AML-193 (cell line): ENCODE measurements at places on chromosomes 2 and 18.
A peak's percentile ranks its signal among the peaks of the same experiment; 100 is the strongest.

GRCh38 chr18:61749031-61749430 lies 143.8 kb downstream of the RNF152 start:
- no peak for DNase-seq

DNA sequence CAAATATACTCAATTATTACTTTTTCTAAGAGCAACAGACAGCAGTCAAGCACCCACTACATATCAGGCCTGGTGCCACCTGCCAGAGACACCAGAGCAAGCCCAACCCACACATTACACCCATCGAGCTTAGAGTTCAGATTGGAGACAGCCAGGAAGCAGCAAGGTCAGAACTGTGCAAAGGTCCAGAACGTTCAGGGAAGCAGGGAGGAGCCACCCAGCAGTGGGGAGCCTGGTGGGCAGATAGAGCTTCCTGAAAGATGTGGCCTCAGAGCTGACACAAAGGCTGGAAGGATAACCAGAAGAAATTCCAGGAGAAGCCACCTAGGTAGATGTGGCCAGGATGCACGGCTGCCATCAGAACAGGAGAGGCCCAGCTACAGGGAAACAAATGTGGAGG lies 440.5 kb upstream of the ID2 start:
- no peak for DNase-seq

DNA sequence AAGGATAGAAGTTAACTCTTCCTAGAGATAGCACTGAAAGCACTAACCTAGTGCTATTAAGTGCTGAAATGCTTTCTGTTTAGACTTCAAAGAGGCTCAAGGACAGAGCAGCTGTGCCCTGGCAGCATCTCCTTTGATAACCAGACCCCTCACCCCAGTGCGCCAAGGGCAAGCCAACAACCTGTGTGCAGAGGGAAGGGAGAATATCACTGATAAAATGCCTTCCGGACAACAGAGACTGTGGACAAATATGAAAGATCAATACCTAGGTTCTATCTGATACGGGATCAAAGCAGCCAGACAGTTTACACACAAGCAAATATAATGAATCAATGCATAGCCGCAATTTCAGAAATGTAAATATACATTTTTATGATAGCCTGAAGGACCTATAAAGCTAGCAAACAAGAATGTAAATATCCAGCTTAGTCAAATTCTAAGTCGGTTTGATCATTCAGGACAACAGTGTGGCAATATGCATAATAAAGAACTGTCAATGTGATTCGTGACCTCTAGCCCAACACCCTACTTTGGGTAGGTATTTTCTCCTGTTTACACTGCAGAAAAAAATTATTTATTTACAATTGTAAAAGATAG lies 91.8 kb upstream of the RFX8 start:
- no peak for DNase-seq

DNA sequence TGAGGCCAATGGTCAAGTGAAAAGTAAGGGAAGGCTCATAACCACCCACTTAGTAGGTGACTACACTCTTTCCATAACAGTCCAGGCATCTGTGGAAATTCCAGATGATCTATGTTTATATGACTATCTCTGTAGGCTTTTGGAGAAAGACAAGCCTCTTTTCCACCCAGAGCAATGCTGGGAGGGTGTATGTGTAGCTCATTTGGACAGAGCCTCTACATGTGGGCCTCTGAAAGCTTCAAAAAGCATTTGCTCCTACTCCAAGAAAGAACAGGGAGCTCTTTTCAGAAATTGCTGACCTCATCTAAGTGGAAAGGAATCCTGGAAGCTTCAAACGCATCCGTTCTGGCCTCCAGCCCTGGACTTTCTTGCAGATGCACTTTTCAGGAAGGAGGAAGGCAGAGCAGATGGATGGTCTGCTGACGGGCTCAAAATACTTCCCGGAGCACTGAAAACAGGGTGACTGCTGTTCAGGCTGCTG lies 308.7 kb downstream of the LRATD1 start:
- DNase-seq = no peak

- DNase-seq = no peak
Measured at GRCh38 chr2:101843048-101843447, 145.5 kb downstream of the MAP4K4 start.

DNA sequence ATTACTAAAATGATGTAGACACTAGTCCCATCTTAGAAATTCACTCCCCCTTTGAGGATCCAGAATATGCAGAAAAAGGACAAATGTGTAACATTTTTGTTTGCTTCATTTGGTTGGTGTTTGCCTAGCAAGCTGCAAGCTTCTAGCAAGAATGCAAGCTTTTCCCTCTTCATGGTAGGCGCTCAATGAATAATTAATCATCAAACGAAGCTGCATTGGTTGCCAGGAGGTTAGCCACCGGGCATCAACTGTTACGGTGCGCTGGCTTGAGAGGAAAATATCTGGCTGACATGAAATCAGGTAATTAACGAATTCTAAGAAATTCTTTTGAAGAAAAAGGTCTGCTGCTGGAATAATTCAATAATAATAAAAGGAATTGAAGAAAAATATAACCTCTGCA lies 341.0 kb upstream of the KYNU start:
- no peak for DNase-seq

GRCh38 chr2:235024191-235024860 lies 72.5 kb downstream of the SH3BP4 start:
- DNase-seq = no peak

GRCh38 chr2:171813729-171814128 lies 80.3 kb downstream of the SLC25A12 start:
- no peak for DNase-seq

DNA sequence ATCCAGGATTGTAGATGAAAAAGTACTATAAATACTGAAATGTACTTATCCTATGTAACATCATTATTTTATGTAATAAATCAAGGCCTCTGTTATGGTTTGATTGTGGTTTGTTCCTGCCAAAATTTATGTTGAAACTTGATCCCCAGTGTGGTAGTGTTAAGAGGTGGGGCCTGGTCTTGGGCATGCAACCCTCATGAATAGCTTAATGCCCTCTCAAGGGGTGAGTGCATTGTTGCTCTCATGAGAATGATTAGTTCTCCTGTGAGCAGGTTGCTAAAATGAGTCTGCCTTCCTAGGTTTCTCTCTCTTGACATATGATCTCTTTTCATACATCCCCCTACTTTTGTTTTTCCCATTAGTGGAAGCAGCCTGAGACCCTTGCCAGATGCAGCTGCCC lies 915.4 kb downstream of the TSN start:
- no peak for DNase-seq

DNA sequence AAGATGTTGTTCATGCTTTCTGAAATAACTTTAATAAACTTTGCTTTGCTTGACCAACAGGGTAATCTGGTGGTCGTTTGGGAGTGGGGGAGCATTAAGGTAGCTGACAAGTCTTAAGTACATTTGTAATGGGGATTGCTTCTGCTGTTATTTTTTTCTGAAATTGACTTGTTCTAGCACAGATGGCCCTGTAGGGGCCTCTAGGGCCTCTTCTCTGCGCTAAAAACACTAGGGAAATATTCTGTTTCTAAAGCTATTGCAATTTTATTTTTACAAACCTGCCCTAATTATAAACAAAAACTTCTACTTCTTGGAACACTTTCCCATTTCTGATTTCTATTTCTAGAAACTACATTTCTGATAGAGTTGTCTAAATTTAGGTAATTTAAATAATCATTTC lies 191.3 kb upstream of the KCNJ3 start:
- DNase-seq = no peak

- no peak for DNase-seq
Measured at GRCh38 chr2:44184106-44184505, 15.4 kb downstream of the PPM1B start.

DNA sequence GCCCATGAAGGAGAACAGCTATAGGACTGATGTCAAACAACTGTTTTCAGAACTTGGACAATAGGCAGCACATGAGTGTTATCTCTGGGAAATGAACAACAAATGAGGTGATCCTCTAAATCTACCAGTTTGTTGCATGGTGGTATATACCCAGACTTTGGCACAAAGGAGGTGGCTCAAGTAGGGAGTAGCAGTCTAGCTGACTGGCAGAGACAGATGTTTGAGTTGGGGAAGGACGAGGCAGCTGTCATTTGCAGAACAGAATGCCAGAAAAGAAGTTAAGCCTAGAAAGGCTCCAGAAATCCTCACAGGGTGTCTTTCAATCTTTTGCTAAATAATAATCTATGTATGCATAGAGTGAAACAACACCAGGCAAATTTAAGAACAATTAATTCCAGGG lies 47.4 kb downstream of the RPE start:
- no peak for DNase-seq

- no peak for DNase-seq
Measured at GRCh38 chr2:117308861-117309770, 505.4 kb upstream of the DDX18 start.

- DNase-seq = no peak
Measured at GRCh38 chr2:78263571-78263970, 741.4 kb upstream of the LRRTM4 start.

DNA sequence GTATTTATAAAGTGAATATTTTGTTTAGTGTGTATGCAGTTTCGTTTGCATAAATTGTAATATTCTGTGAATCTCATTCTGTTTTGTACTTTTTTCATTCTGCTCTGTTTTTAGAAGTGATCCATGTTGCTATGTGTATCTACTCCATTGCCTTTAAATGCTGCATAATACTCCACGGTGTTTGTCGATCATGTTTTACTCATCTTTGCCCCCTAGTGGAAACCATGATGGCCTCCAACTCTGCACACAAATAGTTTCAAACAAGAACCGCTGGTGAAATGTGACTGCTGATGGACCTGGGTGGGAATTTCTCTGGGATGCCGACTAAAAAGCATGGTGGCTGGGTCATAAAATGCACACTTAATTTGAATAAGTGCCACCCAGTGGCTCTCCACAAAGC lies 32.0 kb upstream of the SKOR2 start:
- peak; percentile 9 for DNase-seq

DNA sequence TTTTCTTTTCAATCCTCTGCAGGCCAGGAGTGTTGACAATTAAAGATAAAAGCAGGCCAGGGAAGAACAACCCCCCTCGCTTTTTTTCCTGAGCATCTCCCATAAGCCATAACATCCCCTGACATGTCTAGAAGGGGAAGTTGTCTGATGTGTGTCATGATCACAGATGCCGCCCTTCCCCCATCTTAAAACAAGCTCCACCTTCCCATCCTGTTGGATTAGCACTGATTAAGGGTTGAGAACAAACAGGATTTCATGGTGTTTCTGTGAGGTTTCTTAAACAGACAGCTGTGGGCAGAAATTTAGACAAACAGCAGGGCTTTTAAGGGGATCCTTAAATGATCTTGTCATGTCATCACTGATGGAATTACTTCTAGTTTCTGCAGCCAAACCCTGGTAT lies 59.4 kb upstream of the UPP2 start:
- DNase-seq = no peak

DNA sequence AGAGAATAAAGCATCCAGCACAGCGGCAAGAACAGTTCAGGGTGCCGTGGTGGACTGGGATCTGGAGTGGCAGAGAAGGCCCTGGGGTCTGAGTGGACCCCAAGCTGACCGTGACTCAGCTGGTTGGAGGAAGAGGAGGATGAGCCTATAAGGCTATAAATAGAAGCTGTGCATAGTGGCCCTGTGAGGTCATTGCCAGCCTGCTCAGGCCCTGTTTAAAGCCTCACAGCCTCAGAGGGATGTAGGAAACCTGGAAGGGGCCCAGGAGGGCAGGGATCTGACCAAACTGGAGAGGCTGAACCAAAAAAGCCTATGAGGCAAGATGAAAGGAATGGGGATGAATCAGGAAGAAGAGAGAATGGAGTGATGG lies 11.3 kb upstream of the DES start:
- DNase-seq = no peak

DNA sequence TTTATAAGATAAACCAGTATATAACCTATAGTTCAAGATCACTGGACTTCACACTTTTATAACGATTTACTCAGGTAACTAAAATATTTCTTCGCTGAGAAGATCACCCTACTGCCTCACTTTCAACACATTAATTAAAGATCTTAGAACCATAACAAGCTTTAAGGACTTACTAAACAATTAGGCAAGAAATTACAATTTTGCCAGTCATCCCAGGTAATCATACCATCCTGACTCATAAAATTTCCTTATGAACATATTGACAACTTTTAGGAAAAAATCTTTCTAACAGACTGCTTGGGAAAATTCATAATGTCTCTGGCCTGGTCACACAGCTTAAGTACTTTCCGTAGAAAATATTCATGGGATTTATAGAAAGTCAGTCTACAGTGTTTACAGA lies 223.2 kb downstream of the NRXN1 start:
- DNase-seq = no peak

DNA sequence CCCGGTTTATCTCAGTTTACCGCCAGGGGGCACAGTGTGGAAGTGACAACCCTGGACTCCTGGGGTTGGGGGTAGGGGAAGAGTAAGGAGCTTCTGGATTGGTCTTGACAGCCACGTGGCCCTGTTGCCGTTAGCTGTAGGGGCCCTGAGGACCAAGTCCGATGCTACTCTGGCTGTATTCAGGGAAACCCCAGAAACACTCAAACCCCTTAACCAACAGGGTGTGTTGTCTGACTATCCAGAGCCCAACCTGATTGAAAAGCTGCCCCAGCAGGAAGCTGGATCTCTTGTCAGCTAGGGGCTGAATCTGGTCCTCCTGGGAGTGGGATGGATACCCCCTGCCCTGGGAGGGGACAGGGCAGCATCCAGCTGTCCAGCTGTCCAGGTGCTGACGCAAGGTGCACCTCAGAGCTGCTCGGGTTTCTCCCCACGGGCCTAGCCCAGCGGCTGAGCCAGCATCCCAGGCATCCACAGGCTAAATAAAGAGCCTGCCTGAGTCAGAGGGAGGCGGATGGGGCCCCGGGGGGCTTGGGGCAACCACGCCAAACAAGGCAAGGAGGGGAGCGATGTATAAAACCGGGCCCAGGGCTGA lies 3.1 kb upstream of the GMPPA start:
- DNase-seq = peak; percentile 47

- DNase-seq = peak; percentile 76
Measured at GRCh38 chr2:74764429-74765272, 69.3 kb upstream of the HK2 start.

- no peak for DNase-seq
Measured at GRCh38 chr2:235419996-235420395, 73.8 kb upstream of the AGAP1 start.

DNA sequence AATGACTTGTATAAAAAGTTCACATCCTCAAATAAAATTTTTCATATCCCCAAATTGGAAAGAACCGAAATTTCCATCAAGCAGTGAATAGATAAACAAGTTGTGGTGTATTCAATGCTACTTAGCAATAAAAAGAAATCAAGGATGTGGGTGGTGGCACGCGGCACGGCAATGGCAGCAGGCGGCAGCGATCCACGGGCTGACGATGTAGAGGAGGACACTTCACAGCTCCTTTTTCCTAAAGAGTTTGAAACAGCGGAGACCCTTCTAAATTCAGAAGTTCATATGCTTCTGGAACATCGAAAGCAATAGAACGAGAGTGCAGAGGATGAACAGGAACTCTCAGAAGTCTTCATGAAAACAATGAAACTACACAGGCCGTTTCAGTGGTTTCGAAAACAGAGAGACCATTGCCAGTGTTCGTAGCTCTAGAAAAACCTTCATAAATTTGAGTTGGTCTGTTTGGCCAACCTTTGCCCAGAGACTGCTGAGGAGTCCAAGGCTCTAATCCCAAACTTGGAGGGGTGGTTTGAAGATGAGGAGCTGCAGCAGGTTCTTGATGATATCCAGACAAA lies 9.8 kb upstream of the IL36A start:
- DNase-seq = no peak

- no peak for DNase-seq
Measured at GRCh38 chr2:121501031-121501430, 29.6 kb upstream of the RNU4ATAC start.

- no peak for DNase-seq
Measured at GRCh38 chr2:219851801-219852481, 224.5 kb downstream of the SLC4A3 start.

- DNase-seq = no peak
Measured at GRCh38 chr18:77161961-77162360, 29.4 kb upstream of the MBP start.
